Head of caudate nucleus (tissue), 42 donors: ENCODE measurements at places on chromosomes 2 and 18.

GRCh38 chr18:61892683-61893308 is at the start of gene RNF152:
Gene RNF152 (minus strand): TSS chr18:61893007. CDS start chr18:61816463, 76,544 bp downstream.
- peak; percentile 62 for DNase-seq

GRCh38 chr2:207983641-207984042 is 41.7 kb downstream of the PLEKHM3 start:
- DNase-seq: no peak

GRCh38 chr2:238865744-238866355 is 18.0 kb downstream of the TWIST2 start:
- DNase-seq: no peak

DNA sequence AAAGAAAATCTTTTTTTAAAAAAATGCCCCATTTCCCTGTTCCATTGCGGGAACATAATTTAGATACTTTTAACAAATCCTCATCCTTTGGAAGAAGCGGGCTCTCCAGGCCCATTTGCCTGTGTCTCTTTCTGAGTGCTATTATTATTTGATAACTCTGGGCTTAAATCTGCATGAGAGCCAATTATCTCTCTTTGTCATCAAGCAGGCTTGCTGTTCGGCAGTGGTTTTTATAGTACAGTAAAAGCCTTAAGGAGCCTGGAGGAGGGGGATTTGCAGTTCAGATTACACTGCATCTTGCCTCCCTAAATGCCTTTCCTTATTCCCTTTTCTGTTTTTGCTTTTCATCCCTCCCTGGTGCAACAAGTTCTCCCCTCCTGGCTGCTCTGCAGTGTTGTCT is 50.6 kb downstream of the CELF4 start:
- DNase-seq: no peak

- DNase-seq: no peak
These were observed 51.2 kb downstream of the MBP start for GRCh38 chr18:77081390-77081778.

DNA sequence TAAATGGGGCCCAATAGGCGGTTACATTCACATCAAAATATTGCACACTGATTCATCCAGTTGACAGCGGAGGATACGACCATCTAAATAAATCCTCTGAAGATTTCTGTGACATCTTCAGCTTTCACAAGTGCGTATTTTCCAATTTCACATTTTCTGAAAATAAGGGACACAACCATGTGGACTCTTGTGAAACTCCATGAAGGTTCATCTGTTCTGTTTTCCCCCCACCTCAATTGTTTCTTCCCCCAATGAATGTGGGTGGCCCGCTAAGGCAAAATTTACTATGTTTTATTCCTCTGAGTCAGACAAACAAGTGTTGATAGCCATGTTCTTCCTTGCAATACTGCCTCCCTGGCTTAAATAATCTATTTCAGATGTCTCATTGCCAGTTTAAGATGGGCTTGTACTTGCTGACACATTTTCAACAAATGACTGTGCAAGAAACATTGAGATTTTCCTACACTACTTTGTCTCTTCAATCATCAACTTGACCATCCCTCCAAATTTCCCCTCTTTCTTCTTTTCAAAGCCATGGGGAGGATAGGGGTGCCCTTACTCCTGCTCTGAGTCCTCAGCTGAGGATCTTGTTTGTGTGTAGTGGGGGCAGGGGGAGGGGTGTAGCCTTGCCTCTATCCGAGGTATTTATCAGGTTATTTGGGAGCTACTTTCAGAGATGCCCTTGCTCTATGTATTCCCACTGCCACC is 78.2 kb downstream of the BCL11A start:
- DNase-seq: no peak

DNA sequence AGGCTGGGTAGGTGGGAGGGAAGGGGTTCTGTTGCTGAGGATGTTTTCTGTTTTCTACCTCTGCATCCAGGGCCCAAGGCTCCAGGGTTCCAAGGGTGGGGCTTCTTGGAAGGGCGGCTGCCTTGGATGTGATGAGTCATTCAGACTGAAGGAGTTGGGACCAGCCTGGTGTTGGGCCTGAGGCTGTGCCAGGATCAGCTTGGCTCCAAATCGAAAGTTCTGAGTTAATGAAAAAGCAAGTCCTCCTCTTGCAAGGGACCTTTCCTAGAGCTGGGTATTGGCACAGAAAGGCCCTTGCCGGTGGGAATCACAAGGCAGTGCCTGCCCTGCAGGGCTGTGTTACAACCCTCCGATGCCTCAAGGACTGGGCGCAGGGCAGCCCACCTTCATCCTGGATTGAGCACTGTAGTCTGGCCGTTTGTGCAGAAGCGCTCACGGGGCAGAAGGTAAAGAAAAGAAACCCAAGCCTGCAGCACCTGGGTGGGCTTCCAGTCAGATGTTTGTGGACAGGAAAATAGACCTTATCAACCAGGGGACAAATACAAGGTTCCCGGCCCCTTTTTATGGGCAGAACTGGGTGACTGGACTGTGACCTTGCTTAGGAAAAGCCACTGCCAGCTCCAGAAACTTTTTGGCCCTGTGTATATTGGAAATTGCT is 52.5 kb upstream of the MCFD2 start:
- DNase-seq: peak; percentile 64
